ENCODE measurements at places on chromosomes 12 and 14. TPM values are rescaled to one million over a fixed set of nuclear protein-coding genes. Genes with fewer than 3 reads are reported as not detected.

P2RX2 gene
- not detected for total RNA-seq

- no peak overlapping the region for H3K4me3 ChIP-seq
- DNase-seq, result no peak
- no peak overlapping the region for H3K27ac ChIP-seq
- H3K4me1 ChIP-seq, result no peaks in the 10 kb centered on the region
Measured at GRCh38 chr14:103255555-103255954, 78.5 kb upstream of the EIF5 start.

GRCh38 chr12:41333974-41334373 lies 145.9 kb downstream of the PDZRN4 start:
- no peak overlapping the region for H3K4me3 ChIP-seq
- H3K27me3 ChIP-seq, result no peaks in the 10 kb centered on the region
- H3K27ac ChIP-seq, result no peak overlapping the region
- no peaks in the 10 kb centered on the region for H3K36me3 ChIP-seq
- H3K4me1 ChIP-seq, result no peaks in the 10 kb centered on the region
- DNase-seq, result no peak

DNA sequence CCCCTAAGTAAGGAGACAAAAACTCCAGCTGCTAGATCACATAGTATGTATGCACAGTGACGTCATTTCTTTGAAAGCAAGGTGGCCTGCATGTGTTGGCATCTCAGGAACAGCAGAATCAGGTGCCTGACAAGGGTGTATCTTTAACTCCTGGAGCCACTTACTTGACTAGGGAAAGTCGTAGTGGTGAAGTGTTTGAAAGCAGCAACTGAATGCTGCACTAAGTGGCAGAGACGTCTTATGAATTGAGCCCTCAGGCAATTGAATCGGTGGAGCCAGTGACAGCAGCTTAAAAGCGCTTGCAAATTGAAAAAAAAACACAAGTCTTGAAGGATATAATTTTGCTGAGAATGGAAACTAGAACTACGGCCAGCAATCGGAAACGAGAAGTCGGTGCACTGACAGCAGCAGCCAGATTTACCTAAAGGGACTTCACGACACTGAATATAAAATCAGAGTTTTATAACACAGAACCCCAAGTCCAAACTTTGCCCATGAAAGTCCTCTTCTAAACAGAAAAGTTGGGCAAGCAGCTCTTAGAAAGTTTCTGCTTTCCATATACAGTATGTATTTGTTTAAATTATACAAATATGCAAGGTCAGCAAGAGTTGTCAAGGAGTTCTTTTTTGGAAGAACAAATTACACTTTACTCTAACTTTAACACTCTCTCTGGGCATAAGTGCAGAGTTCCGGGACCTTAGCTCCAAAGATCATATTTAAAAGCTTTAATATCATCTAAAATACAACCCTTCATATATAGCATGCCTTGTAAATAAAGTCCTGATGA lies 1.1 kb downstream of the IGF1 start:
- no peaks in the 10 kb centered on the region for H3K36me3 ChIP-seq
- H3K4me3 ChIP-seq, result no peak overlapping the region
- peaks cover under 1% of the 10 kb centered on the region for H3K27me3 ChIP-seq
- DNase-seq, result no peak
- H3K4me1 ChIP-seq, result peaks cover 15% of the 10 kb centered on the region

- no peaks in the 10 kb centered on the region for H3K36me3 ChIP-seq
- no peak overlapping the region for H3K27ac ChIP-seq
- H3K4me1 ChIP-seq, result no peaks in the 10 kb centered on the region
- DNase-seq, result no peak
Measured at GRCh38 chr14:44912041-44912869, 49.5 kb downstream of the KLHL28 start.

- H3K4me3 ChIP-seq, result no peak overlapping the region
- no peaks in the 10 kb centered on the region for H3K36me3 ChIP-seq
- H3K4me1 ChIP-seq, result peaks cover 13% of the 10 kb centered on the region
- no peak overlapping the region for H3K27ac ChIP-seq
Measured at GRCh38 chr14:98915625-98916024, 356.4 kb downstream of the BCL11B start.

AMN gene
- total RNA-seq, result 5.2 TPM

PDE3A gene
- not detected for total RNA-seq

- no peak overlapping the region for H3K27ac ChIP-seq
- no peak overlapping the region for H3K4me3 ChIP-seq
- no peaks in the 10 kb centered on the region for H3K27me3 ChIP-seq
- H3K4me1 ChIP-seq, result no peaks in the 10 kb centered on the region
- no peaks in the 10 kb centered on the region for H3K36me3 ChIP-seq
- no peak for DNase-seq
Measured at GRCh38 chr14:85459361-85460000, 70.5 kb upstream of the FLRT2 start.

DNA sequence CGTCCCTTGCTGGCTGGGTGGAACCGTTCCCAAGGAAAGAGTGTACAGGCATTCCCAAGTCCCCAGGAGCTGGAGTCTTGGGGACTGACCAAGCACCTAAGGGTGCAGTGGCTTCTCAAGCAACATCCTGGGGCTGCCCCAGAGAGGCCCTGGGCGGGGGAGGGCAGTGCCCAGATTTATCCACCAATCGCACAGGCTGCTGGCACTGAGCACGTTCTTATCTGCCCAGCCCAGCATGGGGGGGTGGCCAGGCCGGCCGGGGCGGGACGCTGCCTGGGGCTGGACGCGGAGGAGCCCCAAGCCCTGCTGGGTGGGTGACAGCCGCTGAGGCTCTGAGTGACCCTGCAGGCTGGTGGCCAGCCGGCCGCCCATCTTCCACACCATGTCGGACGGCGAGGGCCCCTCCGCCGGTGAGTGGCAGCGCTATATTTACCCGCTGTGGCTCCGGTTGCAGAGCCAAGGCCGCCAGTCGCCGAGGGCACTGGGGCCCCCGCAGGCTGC lies 53.4 kb downstream of the CYP46A1 start:
- peaks cover 2% of the 10 kb centered on the region for H3K27me3 ChIP-seq
- DNase-seq, result no peak
- H3K36me3 ChIP-seq, result no peaks in the 10 kb centered on the region
- H3K4me1 ChIP-seq, result peaks cover 3% of the 10 kb centered on the region
- H3K4me3 ChIP-seq, result no peak overlapping the region

- DNase-seq, result no peak
- no peak overlapping the region for H3K4me3 ChIP-seq
- no peaks in the 10 kb centered on the region for H3K4me1 ChIP-seq
- peaks cover 3% of the 10 kb centered on the region for H3K27me3 ChIP-seq
- no peaks in the 10 kb centered on the region for H3K36me3 ChIP-seq
Measured at GRCh38 chr14:24954700-24955037, 95.3 kb downstream of the STXBP6 start.

- H3K4me3 ChIP-seq, result no peak overlapping the region
- H3K4me1 ChIP-seq, result peaks cover 46% of the 10 kb centered on the region
- no peaks in the 10 kb centered on the region for H3K27me3 ChIP-seq
- DNase-seq, result no peak
Measured at GRCh38 chr12:570921-571794, 92.1 kb downstream of the NINJ2 start.

CSAD gene
- total RNA-seq, result 69.6 TPM
